ENCODE measurements at places on chromosomes 7 and 10. TPM values are rescaled to one million over a fixed set of nuclear protein-coding genes. Genes with fewer than 3 reads are reported as not detected.

DNA sequence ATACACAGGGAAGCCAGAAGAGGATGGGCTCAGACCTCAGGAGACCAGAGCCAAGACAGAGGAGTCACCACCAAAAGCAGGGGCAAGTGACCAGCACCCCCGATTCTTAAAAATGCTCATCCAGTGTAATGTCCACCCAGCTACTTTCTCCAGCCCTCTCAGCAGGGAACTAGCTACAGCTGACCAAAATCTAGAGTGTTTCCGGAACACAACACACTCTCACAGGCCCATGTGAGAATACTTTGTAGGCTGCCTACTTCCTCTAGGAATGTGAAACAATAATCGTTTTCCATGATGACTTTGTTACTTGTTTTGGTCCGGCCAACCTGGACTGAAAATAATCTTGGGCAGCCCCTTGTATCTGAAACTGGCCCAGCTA lies 14.5 kb downstream of the PSAP start:
- no peak for DNase-seq

DNA sequence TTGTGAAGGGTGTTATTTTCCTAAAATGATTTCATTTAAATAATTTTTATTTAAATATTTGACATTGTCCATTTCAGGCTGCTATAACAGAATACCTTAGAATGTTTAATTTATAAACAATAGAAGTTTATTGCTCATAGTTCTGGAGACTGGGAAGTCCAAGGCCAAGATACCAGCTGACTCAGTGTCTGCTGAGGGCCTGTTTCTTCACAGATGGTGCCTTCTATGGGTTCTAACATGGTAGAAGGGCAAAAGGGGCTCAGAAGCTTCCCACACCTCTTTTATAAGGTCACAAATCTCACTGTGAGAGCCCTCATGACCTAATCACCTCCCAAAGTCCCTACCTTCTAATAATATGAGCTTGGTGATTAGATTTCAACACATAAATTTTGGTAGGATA lies 50.7 kb downstream of the MTURN start:
- DNase-seq = no peak

The H2BK1 gene
- total RNA-seq = not detected

- no peak for DNase-seq
Measured at GRCh38 chr10:104040382-104040781, 45.3 kb downstream of the COL17A1 start.

The OR2A42 gene
- total RNA-seq = not detected

The CALML3 gene
- 0.63 TPM for total RNA-seq

DNA sequence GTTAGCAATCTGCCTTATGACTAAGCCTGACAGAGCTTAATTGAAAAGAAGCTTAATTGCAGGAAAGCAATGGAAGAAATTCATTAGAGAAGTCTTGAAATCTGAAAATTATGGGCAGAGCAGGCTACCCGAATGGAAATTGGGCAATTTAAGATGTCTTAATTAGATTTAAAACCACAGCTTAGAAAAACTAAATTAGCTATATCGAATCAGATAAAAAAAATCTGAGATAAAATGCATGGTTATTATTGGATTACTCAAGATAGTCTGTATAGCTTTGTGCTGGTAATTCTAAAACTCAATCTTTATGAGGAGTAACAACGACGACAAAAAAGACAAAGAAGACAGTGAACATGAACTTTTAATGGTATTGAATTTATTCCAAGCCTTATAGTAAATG lies 248.1 kb upstream of the LRRN3 start:
- no peak for DNase-seq

GRCh38 chr10:96984541-96985131 lies 152.5 kb downstream of the LCOR start:
- no peak for DNase-seq

The EN2 gene
- 1.6 TPM for total RNA-seq

The ENKUR gene
- 2.2 TPM for total RNA-seq

- DNase-seq = no peak
Measured at GRCh38 chr10:78118591-78118990, 84.9 kb downstream of the RPS24 start.

The PKD2L1 gene
- total RNA-seq = 1.6 TPM

- no peak for DNase-seq
Measured at GRCh38 chr7:11573128-11573750, 258.8 kb downstream of the THSD7A start.

DNA sequence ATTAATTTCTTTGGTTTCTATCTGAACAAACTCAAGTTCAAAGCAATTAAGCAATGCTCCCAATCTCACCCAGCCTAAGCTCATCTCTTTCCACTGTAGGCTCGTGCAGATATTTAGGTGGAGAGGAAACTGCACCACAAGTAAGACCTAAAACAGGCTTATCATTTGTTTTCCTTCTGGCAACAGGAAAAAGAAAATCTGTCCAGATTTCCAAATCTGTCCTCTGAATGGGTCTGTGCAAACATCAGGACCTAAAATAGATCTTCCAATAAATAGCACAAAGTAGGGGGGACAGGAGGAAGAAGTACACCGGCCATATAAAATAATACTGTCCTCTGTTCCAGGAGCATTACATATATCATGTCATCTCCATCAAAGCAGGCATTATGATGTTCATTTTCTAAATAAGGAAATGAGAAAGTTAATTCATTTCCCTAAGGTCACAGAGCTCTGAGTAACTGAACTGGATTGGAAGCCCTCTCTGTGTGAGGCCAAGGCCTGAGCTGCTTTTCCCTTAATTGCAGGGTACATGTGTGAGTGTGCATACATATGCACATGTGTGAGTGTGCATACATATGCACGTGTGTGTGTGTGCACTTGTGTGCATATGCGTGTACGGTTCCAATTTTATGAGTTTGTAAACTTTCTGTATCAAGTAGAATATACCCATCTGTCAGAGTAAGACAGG lies 92.8 kb upstream of the PARD3 start:
- DNase-seq = no peak

The KLLN gene
- 2.0 TPM for total RNA-seq

The ACHE gene
- total RNA-seq = 9.8 TPM

The AKR1C2 gene
- total RNA-seq = 8.7 TPM

GRCh38 chr7:3673524-3673923 lies 372.5 kb downstream of the SDK1 start:
- DNase-seq = peak; percentile 67

- no peak for DNase-seq
Measured at GRCh38 chr10:22599048-22599561, 115.3 kb downstream of the PIP4K2A start.

The FGF8 gene
- 1.1 TPM for total RNA-seq

- peak; percentile 63 for DNase-seq
Measured at GRCh38 chr7:65216469-65216868, 157.2 kb upstream of the ZNF92 start.

GRCh38 chr7:27889800-27890199 lies 149.8 kb downstream of the TAX1BP1 start:
- no peak for DNase-seq

The OR6V1 gene
- not detected for total RNA-seq

GRCh38 chr10:44306147-44306710 lies 78.7 kb downstream of the CXCL12 start:
- no peak for DNase-seq

The PTPN20 gene
- 20.9 TPM for total RNA-seq

The DGKI gene
- 3.2 TPM for total RNA-seq

DNA sequence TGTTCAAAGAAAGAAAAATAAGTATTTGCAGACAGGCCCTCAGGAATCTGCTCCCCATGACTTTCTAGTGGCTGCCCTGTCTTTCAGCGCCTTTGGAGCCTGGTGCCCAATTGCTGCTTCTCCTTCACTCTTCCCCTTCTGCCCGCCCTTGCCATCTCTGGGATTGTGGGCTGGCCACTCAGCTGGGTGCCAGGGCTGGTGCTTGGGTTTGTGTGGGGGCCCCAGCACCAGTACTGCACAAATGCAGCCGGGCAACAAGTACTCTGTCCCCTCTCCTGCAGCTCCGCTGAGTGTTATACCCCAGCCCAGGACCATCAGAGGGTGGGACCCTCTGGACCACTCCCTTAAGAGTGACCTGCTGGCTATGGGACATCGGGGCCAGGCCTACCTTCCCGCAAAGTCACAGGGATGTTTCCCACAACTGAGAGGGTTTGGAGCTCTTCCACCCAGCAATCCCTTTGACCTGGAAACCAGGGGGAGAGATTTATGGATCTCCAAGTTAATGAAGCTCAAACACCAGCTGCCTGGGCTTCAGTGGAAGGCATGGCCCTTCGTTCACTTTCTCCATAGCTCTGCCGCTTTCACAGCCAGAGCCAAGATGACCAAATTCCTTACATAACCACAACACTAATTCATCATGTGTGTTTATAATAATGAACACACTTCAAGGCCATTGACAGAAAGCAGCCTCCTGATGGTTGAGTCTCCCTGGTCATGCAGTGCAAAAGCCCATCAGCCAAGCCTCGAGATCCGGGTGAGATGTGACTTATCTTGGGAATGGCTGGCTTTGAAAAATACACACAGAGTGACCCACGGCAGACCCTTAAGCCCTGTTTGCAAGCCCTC lies 313.9 kb upstream of the ZNF32 start:
- DNase-seq = peak; percentile 23

GRCh38 chr10:49594594-49594993 lies 15.5 kb upstream of the SLC18A3 start:
- DNase-seq = peak; percentile 67

GRCh38 chr10:64158551-64158950 lies 637.4 kb downstream of the REEP3 start:
- no peak for DNase-seq

The SCRN1 gene
- 107 TPM for total RNA-seq

- DNase-seq = no peak
Measured at GRCh38 chr10:101760510-101760909, 15.4 kb downstream of the FGF8 start.

The COBL gene
- total RNA-seq = 14.8 TPM

GRCh38 chr10:4663162-4663992 lies 162.6 kb upstream of the AKR1E2 start:
- DNase-seq = peak; percentile 59

DNA sequence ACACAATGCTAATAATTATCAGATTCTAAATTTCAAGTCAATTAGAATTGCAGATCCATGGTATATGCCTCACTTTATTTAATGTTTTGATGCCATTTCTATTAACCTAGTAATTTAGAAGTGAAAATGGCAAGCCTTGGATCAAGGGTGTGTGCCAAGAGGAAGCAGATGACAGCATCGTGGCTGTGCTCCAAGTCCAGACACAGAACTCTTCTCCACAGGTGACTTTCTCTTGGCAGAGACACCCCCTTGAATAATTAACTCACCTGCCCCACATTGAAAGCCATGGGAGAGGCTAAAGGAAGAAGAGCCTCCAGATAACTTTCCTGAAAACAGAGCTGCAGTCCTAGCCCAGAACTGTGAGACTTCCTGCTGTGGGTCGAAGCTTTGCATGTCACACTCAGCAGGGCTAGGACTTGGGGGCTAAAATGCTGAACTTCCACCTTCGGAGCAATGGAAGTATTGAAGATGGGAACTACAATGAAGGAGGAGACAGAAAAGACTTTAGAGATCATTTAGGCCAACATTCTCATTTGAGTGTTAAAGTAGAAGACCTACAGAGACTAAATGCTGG lies 996 bp upstream of the C10orf90 start:
- DNase-seq = no peak

DNA sequence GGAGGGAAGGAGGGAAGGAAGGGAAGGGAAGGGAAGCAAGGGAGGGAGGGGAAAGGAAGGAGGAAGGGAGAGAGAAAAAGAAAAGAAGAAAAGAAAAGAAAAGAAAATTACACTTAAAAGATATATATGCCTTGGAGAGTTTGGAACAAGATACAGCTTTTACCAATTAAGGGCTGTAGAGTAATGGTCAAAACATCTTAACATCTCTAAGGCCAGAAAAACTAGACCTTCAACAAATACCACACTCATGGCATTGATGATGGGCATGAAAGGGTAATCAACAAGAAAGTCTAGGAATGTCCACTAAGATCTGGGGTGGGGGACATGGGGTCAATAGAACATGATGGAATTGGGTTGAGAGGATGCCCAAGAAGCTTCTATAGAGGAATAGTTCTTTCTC lies 74.5 kb downstream of the CREB3L2 start:
- DNase-seq = no peak

DNA sequence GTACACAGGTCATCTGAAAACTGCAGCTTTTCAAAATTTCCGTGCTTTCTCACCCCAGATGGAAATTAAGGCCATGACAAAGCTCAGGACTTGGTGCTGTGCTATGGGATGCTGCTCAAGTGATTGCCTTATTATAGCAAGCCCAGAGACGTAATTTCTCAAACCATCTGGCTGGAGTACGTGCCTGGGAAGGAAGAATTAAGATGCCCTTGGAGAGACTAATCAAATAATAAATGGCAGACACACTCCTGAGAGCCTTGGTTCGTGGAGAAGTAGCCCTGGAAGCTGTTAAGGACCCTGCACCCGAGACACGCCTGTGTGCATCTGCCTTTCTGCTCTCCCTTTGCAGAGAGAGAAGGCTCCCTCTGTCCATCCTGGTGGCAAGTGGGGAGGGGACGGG lies 38.3 kb upstream of the PRLHR start:
- no peak for DNase-seq

DNA sequence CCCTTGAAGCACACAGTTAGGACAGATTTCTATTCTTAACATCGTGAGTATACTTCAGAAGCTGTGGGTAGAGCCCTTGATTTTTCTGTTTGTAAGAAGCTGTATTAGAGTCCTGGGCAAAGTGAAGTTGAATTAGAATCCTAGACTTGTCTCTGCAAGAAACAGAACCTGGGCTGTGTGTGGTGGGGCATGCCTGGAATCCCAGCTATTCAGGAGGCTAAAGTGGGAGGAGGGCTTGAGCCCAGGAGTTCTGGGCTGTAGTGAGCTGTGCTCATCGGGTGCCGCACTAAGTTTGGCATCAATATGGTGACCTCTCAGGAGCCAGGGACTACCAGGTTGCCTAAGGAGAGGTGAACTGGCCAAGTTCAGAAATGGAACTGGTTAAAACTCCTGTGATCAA lies 183.4 kb downstream of the GNAI1 start:
- DNase-seq = no peak

The ADAP1 gene
- total RNA-seq = 6.1 TPM

- no peak for DNase-seq
Measured at GRCh38 chr7:85890244-85890811, 703.5 kb upstream of the SEMA3D start.

DNA sequence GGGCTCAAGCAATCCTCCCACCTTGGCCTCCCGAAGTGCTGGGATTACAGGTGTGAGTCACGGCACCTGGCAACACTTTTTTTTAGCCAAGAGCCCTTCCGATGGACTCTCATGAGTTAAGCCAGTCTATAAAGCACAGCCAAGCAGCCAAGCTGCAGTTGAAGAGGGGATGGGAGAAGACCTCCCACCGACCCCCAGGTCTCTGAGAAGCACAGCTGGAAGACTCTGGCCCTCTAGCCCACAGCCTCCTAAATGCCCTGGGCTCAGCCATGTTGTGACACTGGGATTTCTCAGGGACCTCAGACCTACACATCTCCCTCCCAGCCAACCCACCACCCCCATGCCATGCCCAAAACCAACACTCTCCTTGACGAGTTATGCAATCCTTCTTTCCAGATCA lies 31.1 kb downstream of the CALML3 start:
- no peak for DNase-seq

- DNase-seq = no peak
Measured at GRCh38 chr7:28853150-28853549, 105.0 kb downstream of the TRIL start.

The CRHR2 gene
- 1.2 TPM for total RNA-seq

The CALHM1 gene
- total RNA-seq = 0.24 TPM

GRCh38 chr7:44707558-44708230 lies 41.0 kb upstream of the ZMIZ2 start:
- DNase-seq = no peak

The HKDC1 gene
- 5.4 TPM for total RNA-seq

The HTRA1 gene
- total RNA-seq = 21.3 TPM

Measured in testis (tissue), 5 donors.